Stimulated activated CD4-positive, alpha-beta T cell treated with anti-CD3 and anti-CD28 coated beads, Interleukin-12 subunit alpha, Interleukin-12 subunit beta, amount 100 ng/mL, for 4 hours (primary cell): ENCODE measurements at places on chromosomes 5 and 9.

- DNase-seq: peak; percentile 53
Measured at GRCh38 chr9:75185585-75186170, 97.4 kb downstream of the OSTF1 start.

DNA sequence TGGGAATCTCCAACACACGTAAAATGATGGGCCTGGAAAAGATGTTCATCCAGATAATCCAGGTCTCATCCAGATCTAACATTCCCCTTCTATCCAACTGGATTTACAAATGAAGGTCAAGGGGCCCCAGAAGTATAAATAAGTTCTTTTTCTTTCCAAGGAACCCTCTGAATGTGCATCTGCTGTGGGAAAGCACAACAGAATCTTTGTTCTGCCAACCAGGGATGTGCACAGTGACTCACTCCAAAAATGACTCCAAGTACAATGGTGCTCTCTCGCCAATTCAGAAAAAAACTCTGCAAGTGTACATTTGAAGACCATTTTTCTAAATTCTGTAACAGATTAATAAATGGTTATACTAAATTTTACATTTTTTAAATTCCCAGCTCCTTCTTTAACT lies 12.4 kb downstream of the RAPGEF6 start:
- no peak for DNase-seq

DNA sequence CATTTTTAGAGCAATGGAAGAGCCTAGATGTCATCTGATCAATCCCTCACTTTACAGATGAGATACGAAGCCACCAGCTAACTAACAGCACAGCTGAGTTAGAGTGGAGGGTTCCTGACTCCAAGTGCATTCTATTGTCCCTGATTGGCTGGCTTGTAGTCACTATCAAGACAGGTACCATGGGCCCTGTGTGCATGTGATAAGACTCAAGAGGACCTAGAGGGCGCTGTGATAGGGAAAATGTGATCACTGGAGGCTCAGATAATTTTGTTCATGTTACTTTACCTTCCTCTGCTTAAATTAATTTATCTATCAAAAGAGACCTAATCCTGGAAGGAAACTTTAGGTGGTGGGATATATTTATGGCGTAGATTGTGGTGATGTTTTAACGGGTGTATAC lies 19.5 kb upstream of the SNAPC3 start:
- DNase-seq: no peak

GRCh38 chr5:64973215-64973614 lies 204.5 kb downstream of the CWC27 start:
- DNase-seq: no peak

- peak; percentile 69 for DNase-seq
Measured at GRCh38 chr5:132272311-132273210, 15.1 kb downstream of the PDLIM4 start.

GRCh38 chr5:60243713-60244112 lies 350.2 kb upstream of the PDE4D start:
- no peak for DNase-seq

DNA sequence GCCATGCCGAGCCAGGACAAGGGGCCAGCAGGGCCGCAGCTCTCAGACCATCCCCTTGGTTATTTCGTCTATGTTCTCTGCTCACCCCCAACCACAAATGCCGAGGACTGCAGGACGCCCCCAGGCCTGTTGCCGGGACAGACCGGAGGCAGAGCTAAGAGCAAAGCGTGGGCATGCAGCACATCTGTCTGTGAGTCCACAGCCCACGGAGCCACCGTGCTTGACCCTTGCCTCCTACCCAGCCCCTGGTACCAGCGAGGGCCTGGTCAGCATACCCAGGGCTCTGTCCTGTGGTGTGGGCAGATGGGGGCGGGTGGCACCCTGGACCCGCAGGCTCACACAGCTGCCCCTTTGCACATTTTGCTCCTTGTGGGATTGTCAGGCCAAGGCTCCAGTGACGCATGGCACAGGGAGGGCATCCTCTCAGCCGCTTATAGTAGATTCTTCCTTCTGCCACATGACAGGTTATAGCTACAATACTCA lies 4.7 kb downstream of the BRD3 start:
- no peak for DNase-seq

- DNase-seq: no peak
Measured at GRCh38 chr5:79831381-79832309, 142.0 kb downstream of the CMYA5 start.
